Activated CD4-positive, CD25-positive, alpha-beta regulatory T cell (primary cell): ENCODE measurements at places on chromosomes 3 and 15.

GRCh38 chr3:192171213-192171612 is 556.1 kb downstream of the FGF12 start:
- DNase-seq: no peak

- peak; percentile 37 for DNase-seq
Measured at GRCh38 chr3:64484289-64484992, 203.4 kb downstream of the ADAMTS9 start.

DNA sequence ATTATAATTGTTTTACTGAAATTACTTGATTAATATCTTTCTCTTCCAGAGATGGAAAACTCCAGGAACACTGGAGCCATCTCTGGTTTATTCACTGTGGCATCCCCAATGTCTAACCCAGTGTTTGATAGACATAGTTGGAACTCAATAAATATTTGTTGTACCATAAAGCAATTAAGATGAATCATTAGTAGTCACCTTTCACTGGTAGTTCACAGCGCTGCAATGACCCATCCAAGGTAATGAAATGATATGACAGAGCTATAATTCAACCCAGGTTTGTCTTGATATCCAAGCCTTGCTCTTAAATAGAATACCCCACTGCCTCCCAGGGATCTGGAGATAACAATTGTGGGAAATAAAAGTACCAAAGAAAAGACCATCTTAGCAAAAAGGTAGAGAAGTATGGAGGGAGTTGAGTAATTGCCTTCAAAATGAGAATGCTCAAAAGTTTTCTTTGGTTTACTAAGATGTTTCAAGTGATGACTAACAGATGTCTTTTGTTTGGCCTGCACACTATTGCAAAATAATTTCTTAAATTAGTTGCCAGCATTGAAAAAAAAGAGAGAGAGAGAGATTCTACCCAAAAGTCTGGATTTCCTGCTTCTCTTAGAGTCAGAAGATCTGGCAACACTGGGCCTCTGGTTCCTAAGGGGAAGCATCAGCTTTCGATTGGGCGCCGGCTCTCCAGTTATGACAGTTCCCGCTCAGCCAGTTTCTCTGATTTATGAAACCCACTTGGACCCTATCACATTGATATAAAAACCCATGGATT is 348.5 kb downstream of the ERC2 start:
- DNase-seq: no peak

DNA sequence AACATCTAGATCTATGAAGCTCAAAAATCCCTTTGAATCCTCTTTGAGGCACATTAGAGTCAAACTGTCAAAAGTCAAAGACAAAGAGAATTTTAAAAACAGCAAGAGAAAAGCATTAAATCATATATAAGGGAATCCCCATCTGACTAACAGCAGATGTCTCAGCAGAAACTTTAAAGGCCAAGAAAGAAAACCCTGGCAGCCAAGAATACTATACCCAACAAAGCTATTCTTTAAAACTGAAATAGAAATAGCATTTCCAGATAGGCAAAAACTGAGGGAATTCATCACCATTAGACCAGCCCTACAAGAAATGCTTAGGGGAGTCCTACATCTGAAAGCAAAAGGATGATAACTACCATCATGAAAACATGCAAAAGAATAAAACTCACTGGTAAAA is 211.2 kb upstream of the PDZRN3 start:
- DNase-seq: no peak

GRCh38 chr3:172530566-172530965 is 7.3 kb upstream of the TNFSF10 start:
- no peak for DNase-seq

GRCh38 chr3:58058361-58059263 is 50.4 kb downstream of the FLNB start:
- no peak for DNase-seq
